ENCODE measurements at places on chromosomes 12 and 14.

- peak; percentile 46 for DNase-seq
Measured at GRCh38 chr12:124036657-124037109, 63.7 kb downstream of the ZNF664 start.

GRCh38 chr14:101854366-101854765, 92.9 kb downstream of the PPP2R5C start:
- DNase-seq = no peak

- no peak for DNase-seq
Measured at GRCh38 chr14:54606631-54607133, 39.8 kb downstream of the SAMD4A start.

DNA sequence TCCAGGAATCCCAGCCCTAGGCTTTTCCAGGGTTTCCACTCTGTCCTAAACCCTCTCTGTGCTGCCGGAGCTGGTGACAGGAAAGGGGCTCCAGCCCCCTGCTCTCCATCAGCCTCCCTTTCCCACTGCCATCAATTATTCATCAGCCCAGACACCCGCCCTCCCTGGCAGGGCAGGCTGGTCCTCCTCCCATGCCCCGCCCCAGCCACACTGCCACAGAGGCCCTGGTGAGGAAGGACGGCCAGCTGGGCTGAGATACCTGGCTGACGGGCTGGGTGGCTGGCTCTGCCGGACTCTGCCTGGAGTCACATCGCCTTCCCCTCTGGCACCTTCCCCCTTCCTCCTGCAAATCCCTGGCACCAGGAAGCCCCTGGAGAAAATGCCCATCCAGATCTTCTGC, 11.9 kb upstream of the SMARCD1 start:
- DNase-seq = no peak

DNA sequence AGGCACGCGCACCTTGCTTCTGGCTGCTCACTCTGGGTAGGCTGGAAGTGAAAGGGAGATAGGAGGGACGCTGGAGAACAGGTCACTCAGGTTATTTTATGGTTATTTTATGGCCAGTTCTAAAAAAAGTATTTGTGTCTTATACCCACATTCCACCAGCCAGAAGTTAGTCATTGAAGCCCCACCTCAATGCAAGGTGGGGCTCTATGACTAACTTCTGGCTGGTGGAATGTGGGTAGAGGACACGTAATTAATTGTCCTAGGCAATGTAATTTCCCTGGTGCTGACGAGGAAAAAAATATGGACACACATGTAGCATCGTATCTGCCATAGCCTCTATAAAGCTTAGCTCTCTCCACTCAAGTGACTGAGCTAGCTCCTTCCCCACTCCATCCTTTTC, 104.9 kb downstream of the PDZRN4 start:
- DNase-seq = no peak

GRCh38 chr14:55124774-55125386, 4.2 kb upstream of the LGALS3 start:
- no peak for DNase-seq

DNA sequence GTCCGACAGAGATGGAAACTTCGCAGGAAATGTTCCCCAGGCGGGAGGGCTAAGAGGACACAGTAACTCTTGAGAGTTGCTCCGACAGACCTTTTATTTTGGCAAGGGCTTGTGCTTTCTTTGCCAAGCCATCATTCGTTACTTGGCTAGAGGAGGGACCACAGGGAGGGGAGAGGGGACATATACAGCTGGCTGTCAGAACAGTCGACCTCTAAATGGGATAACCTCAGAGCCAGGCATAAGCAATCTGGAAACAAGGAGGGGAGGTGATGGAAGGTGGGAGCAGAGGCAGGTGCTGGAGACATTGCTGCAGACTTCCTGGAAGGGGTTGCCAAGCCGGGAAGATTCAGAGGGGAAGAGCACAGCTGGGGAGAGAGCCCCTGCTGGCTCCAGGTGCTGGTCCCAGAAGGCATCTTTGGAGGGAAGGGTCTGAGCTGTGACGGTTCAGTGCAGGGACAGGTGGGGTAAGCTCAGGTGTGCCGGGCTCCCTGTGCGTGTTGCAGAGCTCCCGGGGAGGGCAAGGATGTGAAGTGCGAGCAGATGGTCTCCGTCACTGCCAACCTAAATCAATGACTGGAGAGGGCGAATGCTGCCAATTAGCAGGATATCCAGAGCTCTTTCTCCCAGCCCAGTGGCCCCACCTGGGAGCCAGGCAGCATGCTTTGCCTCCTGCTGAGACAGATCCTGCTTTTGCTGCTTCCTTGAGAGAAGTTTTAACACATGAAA, 50.1 kb downstream of the CHST11 start:
- no peak for DNase-seq

- no peak for DNase-seq
Measured at GRCh38 chr14:68535404-68536017, 257.4 kb downstream of the ZFP36L1 start.

- DNase-seq = no peak
Measured at GRCh38 chr14:77369285-77369684, 7.6 kb downstream of the TMED8 start.

DNA sequence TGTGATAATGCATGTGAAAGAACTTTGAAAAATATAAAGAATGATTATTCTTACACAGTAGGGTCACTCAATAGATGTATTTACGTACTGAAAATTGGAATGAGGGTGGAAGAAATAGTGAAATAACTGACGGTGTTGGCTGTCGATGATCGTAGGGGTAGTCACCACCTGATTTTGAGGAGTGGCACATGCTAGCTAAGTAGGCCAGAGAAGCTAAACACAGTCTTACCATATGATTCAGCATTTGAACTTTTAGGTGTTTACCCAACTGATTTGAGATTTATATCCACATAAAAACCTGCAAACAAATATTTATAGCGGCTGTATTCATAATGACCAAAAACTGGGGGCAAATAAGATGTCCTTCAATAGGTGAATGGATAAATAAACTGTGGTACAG, 47.6 kb upstream of the HIF1A start:
- DNase-seq = no peak

GRCh38 chr14:85057221-85057620, 472.7 kb upstream of the FLRT2 start:
- DNase-seq = no peak

DNA sequence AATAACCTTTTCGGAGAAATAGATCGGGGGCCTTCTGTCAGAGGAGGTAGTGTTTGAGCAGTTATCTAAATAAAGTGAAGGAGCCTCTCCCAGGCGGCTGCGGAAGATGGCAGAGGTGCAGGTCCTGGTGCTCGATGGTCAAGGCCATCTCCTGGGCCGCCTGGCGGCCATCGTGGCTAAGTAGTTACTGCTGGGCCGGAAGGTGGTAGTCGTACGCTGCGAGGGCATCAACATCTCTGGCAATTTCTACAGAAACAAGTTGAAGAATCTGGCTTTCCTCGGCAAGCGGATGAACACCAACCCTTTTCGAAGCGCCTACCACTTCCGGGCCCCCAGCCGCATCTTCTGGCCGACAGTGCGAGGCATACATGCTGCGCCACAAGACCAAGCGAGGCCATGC, 186.1 kb downstream of the KTN1 start:
- DNase-seq = no peak

- no peak for DNase-seq
Measured at GRCh38 chr14:97074856-97075255, 277.7 kb downstream of the VRK1 start.

DNA sequence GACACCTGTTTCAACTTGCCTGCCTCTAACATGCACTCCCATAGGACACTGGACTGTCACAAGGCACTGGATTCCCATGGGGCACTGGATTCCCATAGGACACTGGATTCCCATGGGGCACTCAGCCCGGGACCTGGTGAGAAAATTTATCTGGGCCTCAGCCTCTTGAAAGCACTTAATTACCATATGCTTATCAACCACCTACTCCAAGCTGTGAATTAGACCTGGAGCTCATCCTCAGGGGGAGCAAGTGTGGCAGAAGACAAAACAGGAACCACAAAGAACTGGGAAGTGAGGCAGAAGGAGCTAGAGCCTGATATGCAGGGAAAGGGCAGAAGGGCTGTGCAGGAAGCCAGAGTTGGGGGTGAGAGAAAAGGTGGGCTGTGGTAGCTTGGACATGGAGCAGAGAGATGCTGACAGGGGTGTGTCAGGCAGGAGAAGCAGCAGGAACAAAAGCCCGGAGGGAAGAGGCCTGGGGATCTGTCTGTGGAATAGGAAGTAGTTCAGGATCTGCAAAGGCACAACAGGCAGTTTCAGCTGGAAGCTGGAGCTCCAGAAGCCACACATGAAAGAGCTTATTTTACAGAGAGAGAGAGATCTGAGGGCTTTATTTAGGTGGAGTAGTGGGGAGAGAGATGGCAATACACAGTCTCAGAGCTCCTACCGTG, 3.1 kb downstream of the KRT82 start:
- no peak for DNase-seq

- no peak for DNase-seq
Measured at GRCh38 chr14:60002819-60003492, 83.0 kb downstream of the LRRC9 start.

DNA sequence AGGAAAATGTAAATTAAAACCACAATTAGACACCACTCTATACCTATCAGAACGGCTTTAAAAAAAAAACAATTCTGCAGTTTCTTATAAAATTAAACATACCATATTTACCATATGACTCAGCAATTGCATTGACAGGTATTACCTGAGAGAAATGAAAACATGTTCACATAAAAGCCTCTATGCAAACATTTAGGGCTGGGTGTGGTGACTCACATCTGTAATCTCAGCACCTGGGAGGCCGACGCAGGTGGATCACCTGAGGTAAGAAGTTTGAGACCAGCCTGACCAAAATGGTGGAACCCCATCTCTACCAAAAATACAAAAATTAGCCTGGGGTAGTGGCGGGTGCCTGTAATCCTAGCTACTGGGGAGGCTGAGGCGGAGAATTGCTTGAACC, 41.1 kb downstream of the SPTB start:
- no peak for DNase-seq

DNA sequence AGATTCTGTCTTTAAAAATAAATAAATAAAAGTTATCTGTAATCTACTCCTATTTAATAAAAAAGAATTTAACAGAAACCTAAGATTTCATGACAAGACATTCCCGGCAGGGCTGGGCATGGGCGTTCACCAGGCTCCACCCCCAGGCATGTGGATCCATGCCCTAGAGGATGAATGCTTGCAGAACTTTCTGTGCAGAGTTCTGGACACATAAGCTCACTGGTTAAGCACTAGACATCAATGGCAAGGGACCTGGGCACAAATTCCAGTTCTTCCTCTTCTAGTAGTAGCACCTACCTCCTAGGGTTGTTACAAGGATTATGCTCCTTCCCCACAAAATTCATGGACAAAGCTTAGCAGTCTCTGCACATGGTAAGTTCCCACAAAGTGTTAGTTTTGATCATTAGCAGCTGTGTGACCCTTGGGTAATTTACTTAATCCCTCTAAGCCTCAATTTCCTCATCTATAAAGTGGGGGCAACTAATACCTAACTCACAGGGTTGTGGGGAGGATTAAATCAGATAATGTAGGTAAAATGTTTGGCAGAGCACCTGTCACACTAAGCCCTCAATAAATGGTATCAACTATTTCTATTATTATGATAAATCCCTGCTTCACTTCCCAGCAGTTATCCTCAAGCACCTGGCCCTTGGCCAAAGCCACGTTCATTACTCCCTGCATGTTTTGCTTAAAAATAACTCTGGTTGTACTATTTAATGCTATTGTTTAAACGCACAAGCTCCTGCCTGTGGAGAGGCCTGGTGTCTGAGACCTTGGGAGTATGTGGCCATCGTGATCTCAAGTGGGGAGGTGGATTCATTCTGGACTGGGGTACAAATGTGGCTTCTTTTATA, 9.8 kb downstream of the GALNT6 start:
- DNase-seq = no peak

DNA sequence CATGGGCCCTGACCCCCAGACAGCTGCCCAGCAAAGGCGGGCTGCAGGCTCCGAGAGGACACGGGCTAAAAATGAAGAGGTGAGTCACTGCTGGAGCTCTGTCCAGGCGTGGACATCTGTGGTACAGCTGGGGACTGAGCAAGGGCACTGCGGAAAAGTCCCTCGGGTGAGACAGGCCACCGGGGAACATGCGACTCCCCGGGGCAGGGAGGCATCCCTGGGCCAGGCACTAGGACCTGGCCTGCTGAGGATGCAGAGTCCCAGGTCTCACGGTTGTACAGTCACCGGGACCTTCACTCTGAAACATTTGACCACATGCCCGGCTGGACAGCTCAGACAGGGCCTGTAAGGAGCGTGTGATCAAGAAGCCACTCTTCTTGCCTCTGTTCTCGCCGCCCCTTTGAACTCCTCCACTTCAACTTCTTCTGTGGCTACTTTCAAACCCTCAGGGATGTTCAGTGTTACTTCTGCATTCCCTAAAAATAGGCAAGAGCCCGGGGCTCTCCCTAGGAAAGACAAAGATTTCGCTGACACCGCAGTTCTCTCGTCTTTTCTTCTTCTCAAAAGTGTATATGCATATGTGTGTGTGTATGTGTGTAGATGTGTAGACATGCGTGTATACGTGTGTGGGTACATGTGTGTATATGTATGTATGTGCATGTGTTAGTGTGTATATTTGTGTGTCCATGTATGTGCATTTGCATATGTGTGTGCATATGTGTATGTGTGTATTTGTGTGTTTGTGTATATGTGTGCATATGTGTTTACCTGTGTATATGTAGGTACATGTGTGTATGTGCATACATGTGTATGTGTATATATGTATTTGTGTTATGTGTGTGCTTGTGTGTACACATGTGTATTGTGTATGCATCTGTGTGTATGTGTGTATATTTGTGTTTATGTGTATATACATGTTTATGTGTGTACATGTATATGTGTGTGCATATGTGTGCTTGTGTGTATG, 5.0 kb upstream of the RFLNA start:
- DNase-seq = no peak

DNA sequence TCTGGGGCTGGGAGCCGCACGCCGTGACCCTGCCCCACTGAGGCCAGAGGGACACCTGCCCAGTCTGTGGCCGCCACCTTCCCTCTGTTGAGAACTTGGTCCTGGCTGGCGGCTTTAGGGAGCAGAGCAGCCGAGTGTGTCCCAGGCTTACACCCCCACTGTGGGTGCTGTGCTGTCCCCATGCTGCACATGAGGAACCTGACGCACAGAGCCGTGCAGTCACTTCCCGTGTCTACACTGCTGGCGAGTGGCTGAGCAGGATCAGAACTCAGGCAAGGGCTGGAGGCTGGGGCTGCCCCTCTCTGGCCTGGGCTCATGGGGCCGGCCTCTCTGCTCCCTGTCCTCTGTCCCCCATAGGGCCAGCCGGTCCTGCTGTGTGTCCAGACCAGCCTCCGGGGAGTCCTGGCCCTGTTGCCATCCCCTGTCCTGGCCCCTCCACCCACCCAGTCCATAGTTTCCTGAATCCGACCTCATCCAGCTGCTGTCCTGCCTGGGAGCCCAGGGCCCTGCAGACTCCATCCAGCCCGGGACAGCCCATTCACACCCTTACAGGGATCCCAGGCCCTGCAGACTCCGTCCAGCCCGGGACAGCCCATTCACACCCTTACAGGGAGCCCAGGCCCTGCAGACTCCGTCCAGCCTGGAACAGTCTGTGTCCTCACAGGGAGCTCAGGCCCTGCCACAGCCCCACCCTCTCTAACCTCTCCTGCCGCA, 10.3 kb downstream of the FBRSL1 start:
- no peak for DNase-seq

- no peak for DNase-seq
Measured at GRCh38 chr14:75487155-75487671, 35.1 kb upstream of the BATF start.

GRCh38 chr12:53564941-53565340, 57.7 kb upstream of the NPFF start:
- no peak for DNase-seq

GRCh38 chr12:101044512-101045059, 165.5 kb downstream of the SLC5A8 start:
- no peak for DNase-seq
